ENCODE measurements at places on chromosomes 6 and 20. TPM values are rescaled to one million over a fixed set of nuclear protein-coding genes. Genes with fewer than 3 reads are reported as not detected.

DNA sequence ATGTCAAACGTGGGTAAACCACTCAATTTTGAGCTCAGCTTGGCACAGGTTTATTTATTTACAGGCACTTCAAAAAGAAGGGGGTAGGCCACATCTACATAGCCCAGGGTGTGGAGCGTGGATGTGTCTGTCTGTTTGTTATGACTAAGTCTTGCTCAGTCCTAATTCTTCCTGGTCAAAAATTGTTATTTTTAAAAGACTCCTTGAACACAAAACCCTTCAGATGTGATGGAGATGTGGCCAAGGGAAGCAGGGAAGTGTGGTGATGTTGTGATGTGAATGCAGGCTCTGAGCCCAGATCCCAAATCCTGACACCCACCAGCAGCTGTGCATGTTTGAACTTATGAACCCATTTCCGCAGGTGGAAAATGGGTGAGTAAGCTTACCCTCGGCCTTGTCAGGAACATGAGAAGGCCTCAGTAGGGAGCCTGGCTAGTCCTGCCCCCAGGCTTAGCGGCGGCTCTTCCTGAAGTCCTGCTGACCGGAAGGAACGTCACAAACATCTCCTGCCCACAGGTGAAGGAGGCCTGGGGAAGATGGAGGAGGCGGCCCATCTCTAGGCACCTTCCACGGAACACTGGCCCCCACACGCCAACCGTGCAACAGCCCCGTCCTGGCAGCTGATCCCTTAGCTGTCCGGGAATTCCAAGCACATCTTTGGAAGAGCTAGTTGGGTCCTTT is 119.7 kb downstream of the MYLK4 start:
- no peak for DNase-seq

GRCh38 chr6:72140795-72141194 is 254.4 kb downstream of the RIMS1 start:
- no peak for DNase-seq

DNA sequence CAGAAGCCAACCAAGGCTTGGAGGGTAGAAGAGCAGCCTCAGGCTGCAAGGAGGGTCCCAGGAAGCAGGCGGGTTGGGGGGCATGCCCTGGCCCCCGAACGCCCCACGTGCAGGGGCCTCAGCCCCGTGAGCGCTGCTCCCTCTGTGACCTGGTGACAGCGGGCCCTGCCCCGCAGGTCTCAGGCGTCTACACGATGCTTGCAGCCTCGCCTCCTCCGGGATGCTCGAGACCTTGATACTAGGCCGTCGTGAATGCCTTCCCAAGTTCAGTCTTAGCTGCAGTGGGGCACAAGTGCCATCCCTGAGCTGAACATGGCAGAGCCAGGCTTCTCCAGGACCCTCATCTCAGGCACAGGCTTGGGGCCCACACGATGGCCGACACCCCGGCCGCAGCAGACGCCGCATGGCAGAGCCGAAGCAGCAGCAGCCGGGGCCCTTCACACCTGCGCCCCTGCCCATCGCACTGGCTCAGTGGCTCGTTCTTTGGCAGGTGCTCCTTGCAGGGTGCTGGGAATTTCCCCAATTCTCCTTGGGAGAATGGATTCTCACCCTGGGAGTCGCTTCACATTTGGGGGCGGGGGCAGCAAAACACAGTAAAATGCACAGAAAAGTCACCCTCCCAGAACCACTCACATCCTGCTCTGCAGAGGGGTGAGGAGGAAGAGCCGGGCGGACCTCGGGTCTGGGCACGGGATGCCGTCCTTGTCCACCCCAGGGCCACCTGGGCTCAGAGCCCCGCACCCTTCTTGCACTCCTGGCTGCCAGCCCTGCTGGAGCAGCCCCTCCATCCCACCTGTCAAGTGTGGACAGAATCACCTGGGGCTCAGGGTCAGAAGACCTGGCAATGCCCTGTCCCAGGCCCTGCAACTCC is 161.8 kb downstream of the DLL1 start:
- DNase-seq = peak; percentile 31

GRCh38 chr20:23374441-23374840 is 12.5 kb downstream of the GZF1 start:
- no peak for DNase-seq

The MCHR2 gene
- total RNA-seq = not detected

The SEL1L2 gene
- not detected for total RNA-seq

The SLC17A1 gene
- total RNA-seq = not detected
